Renal cortical epithelial cell (primary cell): ENCODE measurements at places on chromosomes 4 and X.

- no peak for DNase-seq
Measured at GRCh38 chrX:7266288-7266687, 118.3 kb upstream of the PUDP start.

- no peak for DNase-seq
Measured at GRCh38 chrX:40258909-40259308, 161.2 kb upstream of the BCOR start.

GRCh38 chr4:37169956-37170355, 74.6 kb upstream of the NWD2 start:
- no peak for DNase-seq

GRCh38 chr4:103076747-103077347, at the start of gene SLC9B2:
Gene SLC9B2 (minus strand): TSS chr4:103076761. CDS start chr4:103067550, 9,211 bp downstream.
- peak; percentile 25 for DNase-seq

DNA sequence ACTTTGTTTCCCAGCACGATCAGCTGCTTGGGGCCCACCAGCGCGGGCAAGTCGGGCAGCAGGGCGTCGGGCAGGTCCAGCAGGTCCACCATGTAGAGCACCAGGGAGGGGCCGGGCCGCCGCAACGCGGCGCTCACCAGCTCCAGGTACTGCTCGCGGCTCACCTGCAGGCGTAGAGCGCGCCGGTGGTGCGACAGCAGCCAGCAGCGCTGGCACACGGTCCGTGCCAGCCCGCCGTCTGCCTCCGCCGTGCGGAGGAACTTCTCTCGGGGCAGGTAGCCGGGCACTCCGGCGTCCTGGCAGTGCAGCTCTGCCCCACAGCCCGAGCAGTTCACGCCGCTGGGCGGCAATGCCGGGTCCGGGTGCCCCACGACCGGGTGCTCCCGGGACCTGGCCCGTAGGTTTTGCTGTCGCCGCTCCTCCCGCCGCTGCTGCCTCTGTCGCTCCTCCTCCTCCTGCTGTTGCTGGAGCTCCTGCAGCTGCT, 527 bp downstream of the NOA1 start:
- peak; percentile 15 for DNase-seq

- no peak for DNase-seq
Measured at GRCh38 chr4:78606530-78607095, 55.0 kb downstream of the ANXA3 start.

DNA sequence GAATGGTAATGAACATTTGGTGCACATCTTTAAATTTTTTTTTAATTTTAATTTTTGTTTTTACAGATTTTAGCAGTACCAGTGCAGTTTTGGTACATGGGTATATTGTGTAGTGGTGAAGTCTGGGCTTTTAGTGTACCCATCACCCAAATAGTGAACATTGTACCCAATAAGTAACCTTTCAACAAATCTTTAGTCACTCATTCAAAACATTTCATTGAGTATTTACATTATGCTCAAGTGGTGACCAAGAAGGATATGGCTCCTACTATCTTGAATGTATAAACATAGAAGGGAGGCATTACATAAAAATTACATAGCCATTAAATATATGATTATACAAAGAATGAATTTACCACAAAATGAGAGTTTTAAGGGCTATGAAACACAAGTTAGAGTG, 223.3 kb downstream of the SPRY1 start:
- DNase-seq, result no peak

GRCh38 chrX:36087366-36087765, 167.8 kb downstream of the CFAP47 start:
- DNase-seq, result no peak

- DNase-seq, result peak; percentile 85
Measured at GRCh38 chr4:108849611-108850168, 86.8 kb upstream of the ETNPPL start.

GRCh38 chr4:123415576-123415975, 19.0 kb downstream of the SPRY1 start:
- no peak for DNase-seq

DNA sequence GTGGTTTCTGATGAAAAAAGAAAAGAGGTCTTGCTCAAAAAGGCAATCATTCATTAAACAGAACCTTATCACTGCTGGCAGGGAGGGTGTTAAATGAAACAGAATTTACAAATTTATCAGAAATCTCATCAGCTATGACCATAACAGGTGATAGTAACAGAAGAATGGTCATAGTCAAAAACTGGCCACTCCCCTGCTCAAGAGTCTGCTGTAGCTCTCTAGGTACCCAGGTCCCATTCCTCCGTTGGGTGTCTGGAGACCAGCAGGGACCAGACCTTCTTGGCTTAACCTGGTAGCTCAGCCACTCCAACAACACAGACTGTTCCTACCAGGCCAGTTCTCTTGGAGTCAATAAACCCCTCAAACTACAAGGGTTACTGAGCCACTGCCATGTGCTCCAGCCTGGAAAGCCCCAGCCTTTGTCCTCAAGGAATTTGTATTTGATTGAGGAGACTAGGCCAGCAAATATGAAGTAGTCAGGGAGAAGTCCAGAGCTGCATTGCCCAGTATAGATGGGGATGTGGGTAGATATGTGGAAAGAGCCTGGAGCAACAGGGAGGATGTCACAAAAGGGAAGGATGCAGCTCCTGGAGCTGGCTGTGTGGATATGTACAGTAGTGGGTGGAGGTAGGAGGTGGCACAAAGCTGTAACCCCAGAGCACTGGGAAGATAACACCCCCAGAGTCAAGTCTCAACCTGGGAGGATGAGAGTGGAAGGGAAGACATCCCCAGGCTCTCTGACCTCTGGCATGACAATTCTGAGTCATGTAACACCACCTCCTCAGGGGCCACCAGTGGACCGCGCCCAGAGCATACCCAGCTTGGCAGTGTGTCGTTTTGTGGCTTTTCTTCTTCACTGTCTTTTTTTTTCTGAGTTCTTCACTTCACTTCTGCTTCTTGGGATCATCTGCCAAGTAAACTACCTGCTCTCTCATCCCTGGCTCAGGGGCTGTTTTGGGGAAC, 21.9 kb downstream of the RASL11B start:
- no peak for DNase-seq

DNA sequence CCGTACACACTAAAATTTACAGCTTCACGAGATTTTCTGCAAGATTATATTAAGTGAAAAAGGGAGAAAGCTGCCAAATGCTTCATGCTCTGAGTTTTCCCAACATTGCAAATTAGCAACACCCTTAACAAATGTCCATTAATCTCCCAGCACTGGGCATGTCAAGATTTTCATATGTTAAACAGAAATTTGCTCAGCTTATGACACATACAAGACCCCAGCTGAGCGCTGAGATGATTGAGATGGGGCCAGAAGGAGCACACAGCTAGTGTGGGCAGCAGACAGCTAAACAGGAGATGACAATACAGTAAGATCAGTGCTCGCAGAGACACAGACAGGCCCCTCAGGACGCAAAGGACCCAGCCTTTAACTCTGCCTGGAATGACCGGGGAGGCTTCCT, 208.8 kb downstream of the STK32B start:
- no peak for DNase-seq

- peak; percentile 28 for DNase-seq
Measured at GRCh38 chr4:77493829-77494551, 111.6 kb upstream of the CXCL13 start.

DNA sequence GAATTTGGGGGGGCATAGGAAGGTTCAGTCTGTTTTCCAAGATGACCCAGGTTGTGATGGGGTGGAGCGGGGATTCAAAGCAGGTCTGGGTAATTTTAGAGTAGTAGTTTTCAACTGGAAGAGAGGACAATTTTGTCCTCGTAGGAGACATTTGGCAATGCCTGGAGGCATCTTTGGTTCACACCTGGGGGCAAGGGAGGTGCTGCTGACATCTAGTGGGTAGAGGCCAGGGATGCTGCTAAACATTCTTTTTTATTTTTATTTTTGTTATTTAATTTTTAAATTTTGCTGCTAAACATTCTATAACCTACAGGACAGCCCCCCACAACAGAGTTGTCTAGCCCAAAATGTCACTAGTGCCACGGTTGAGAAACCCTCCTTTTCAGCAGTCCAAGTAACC, 1.9 kb downstream of the RAB9A start:
- DNase-seq, result no peak

DNA sequence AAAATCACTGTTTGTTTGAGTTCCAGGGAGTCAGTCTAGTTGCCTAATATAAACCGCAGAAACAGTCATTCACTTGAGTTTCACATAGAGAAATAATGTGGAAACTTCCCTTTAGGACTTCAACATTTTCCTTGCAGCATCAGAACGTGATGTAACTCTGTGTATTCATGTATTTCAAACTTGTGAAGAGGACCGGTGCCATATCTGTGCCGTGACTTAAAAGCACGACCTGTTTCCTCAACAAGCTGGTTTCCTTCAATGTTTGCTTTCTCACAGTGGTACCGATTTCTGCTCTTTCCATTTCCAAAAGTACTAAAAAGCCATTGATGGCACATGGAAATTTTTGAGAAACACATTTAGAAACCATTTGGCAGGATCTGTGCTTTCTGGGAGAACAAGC, 166.6 kb upstream of the RAPGEF2 start:
- no peak for DNase-seq

- DNase-seq, result no peak
Measured at GRCh38 chrX:151713849-151714248, 2.0 kb upstream of the FATE1 start.

GRCh38 chrX:135435139-135435922, 13.6 kb downstream of the SMIM10L2A start:
- DNase-seq, result no peak

GRCh38 chrX:8183346-8183745, 12.3 kb upstream of the VCX2 start:
- DNase-seq, result peak; percentile 6

GRCh38 chr4:3112609-3113469, 38.4 kb downstream of the HTT start:
- DNase-seq, result no peak

GRCh38 chr4:14977830-14978229, 24.5 kb upstream of the CPEB2 start:
- DNase-seq, result peak; percentile 72

GRCh38 chr4:26020083-26020668, 106.2 kb downstream of the SMIM20 start:
- peak; percentile 29 for DNase-seq

DNA sequence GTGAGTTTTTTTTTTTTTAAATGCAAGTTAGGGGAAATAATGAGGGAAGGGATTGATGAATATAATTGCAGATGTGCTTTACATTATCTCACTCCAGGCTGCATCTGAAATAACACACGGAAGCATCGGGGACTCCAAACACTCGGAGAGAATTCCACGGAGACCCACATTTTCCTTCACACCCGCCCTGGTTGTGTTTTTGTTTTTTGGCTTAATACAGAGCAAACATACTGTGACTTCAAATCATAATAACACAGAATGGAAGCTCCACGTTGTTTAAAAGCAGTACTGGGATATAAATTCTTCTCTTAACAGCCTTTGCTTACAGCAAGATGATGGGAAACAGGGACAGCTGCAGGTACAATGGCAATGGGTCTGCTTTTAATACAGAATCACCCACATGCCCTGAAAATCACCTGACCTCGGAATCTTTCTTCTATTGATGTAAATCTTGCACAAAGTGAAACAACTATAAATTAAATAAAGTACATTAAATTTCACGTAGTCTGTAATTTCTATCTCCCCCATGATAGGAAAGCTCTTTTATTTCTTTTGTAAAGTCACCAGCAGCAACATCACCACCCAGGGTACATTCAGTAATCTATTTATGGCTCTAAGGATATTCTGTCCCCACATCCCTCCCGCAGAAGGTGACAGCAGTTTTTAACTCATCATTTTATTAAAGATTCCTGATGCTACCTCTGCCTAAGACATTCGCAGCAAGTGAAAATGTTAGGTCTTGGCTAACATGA, 119.3 kb downstream of the ZNF827 start:
- no peak for DNase-seq

DNA sequence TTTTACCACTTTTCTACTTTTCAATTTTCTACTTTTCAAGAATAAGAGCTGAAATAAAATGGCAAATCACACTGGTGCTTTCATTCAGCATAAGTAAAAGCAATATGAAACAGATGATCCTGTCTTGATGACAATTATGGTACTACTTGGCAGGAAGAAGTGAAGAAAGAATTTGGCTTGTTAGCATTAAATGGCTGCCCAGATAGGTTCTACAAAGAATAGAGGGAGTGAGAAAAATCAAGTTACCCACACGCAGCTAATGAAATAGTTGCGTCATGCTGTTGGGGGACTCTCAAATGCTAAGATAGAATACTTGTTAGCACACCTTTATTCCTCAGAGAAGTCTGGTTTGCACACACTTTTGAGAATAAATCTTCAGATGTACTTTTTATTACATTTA, 12.5 kb upstream of the LCORL start:
- no peak for DNase-seq

DNA sequence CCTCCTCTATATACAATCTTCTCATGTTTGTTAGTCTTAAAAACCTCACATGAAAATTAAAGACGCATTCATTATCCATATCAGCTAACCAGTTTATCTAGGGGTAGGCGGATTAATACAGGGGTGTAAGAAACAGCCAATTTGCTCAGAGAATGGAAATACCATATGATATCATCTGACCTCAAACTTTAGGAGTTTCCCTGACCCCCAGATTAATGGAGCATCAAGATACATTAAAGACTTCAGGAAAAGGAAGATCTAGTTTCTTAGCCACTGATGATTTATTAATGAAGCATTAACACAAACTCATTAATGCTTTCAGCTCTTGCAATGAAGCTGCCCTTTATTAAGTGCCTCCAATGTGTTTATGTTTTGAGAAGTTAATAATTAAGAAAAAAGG, 67.5 kb downstream of the CAMK2D start:
- DNase-seq, result no peak

- DNase-seq, result no peak
Measured at GRCh38 chrX:48576108-48576507, 1.8 kb downstream of the RBM3 start.

DNA sequence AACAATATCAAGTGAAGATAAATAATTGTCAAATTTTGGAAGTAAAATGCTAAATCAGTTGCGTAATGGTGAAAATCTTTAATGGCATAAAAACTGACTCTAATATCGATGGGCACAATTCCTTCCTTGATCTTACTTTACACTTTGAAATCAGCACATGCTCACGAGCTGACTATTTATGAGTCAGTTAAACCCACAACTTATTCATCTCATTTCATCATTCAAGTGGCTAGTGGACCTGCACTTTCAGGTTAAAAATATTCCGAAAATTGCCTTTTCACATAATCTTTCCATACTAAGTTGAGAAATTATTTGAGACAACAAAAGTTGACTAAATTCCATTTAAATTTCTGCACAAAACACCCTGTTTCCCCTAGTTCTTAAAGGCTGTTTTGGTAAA, 582.1 kb upstream of the TENM3 start:
- DNase-seq, result no peak
